AG09309 (cell line): ENCODE measurements at places on chromosomes 2 and 18.

DNA sequence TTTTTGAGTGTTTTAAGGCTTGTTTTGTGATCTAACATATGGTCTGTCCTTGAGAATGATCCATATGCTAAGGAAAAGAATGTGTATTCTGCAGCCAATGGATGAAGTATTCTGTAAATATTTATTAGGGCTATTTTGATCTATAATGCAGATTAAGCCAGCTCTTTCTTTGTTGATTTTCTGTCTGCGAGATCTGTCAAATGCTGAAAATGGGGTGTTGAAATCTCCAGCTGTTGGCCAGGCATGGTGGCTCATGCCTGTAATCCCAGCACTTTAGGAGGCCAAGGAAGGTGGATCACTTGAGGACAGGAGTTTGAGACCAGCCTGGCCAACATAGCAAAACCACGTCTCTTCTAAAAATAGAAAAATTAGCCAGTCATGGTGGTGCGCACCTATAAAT, 132.7 kb downstream of the DIS3L2 start:
- no peak for DNase-seq

DNA sequence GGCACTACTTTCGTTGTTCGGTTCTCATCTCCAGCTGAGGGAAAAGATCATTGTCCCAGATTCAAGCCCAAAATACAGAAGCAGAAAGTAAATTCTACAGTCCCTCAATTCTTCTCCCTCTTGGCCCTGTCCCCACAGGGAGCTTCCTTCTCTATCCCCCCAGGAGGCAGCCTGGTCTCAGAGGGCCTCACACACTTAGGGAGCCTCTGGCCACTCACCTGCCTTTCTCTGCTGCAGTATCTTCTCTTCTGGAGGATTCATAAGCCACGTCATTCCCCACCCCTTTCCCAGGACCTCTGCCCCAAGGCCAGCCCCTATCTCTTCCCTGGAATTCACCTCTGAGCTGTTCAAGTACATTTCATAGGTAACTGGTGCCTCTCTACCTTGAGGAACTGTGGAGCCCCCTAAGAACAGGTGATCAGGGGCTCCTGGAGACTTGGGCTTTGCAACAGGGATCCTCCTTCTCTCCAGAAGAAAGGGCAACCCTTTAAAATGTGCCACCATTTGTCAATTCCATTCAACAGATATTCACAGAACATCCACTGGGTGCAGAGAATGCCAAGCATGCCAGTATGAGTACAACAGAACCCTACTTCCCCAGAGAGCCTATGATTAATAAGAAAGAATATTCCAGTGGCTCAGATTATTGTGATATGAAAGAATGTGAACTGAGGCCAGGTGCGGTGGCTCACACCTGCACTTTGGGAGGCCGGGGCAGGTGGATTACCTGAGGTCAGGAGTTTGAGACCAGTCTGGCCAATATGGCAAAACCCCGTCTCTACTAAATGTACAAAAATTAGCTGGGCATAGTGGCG, 72.9 kb downstream of the CIB4 start:
- DNase-seq: no peak

- no peak for DNase-seq
Measured at GRCh38 chr2:218009765-218010139, 7.0 kb upstream of the TNS1 start.

GRCh38 chr2:191543708-191544107, 134.2 kb upstream of the NABP1 start:
- no peak for DNase-seq

GRCh38 chr2:134232868-134233727, 20.8 kb upstream of the MGAT5 start:
- no peak for DNase-seq

DNA sequence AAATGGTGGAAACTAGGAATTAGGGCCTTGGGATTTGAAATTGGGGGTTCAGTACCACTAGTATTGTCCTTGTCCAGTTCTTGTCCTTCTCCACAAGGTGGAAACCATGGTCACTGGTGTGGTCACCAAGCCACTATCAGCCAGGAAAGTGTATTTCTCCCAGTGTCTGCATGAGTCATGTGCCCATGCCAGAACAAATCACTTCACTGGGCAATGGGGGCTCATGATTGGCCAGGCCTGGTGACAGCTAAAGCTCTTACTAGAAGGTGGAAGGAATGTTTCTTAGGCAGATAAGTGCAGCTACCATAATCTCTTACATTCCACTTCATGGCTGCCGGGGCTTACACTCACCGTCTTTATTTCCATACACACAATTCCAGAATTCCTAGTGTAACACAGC, 124.8 kb upstream of the TACR1 start:
- DNase-seq: no peak

DNA sequence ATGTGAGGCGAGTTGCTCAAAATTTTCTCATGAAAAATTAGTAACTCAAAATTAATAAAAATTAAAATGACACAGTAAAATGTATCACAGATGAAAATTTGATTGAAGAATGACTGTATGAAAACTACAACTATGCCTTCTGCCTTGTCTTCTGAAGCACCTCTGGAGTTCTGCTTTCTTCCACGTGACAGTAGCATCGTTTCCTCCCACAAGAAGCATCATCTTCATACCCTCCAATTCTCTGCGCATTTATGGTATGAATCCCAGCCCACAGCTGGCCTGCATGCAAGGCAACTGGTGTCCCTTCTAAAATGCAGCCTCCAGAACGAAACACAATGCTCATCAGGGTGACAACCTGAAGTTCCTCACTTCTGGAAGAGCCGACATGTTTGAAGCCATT, 189.9 kb downstream of the MYO1B start:
- no peak for DNase-seq

DNA sequence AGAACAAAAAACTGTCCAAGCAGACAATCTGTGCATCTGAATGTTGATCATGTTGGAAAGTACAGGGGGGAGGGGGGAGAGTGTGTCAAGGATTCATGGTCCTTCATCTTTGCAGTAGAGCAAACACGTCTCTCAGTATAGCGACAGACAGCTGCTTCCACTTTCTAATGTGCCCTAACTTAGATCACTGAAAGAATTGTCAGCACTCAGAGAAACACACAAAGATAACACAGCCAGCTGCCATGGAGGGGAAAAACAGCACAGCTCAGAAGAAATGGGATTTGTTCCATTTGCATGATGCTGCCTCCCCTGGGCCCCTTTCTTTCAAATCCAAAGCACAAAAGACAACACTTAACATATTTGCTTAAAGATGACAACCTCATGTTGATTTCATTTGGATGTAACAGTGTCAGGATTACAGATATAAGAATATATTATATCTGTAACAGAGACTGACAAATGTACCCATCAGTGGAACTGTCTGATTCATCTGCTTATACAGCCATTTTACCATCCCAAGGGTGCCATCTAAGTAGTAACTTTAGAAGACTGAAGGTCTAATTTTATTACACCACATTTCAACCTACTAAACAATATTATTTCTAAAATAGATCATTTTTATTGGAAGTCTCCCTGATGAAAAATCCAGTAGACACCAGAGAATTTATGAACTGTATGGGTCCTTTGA, 17.7 kb downstream of the FIGN start:
- DNase-seq: no peak

DNA sequence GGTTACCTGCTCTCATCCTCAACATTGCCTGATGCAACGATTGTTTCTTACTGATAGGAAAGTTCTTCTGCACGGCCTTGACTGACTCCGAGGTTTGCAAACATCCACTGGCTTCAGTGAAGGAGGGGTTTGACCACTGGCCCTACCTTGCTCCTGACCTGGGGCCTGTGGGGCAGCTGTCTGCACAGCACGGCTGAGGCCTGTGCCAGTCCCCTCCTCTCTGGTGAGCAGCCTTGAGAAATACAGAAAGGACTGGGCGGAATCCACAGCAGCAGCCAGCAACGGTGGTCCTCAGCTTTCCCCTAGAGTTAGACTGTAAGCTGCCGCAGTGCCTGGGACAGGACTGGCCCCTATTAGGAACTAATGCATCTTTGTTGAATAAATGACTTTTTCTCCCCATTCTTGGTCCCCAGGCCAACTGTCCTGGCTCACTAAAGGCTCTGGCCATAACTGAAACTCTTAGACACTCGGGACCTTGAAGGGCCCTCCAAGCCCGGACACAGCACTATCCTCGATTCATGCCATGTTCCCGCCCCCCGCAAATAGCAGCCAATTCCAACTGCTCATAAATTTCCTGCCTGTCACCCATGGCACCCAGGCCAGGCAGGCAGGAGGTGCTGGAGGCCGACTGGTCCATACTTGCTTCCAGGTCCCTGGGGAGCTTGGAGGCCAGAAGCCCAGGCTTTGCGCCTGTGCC, 26.7 kb downstream of the ATOH8 start:
- no peak for DNase-seq

- DNase-seq: no peak
Measured at GRCh38 chr2:237798236-237799059, at the start of gene RBM44. Gene RBM44, plus strand, starts transcription at chr2:237798779. Its CDS starts 14,831 bp downstream, at chr2:237813610.

- no peak for DNase-seq
Measured at GRCh38 chr18:45069546-45069945, 388.9 kb downstream of the SETBP1 start.

- no peak for DNase-seq
Measured at GRCh38 chr18:74869904-74870863, 272.5 kb downstream of the ZNF407 start.

DNA sequence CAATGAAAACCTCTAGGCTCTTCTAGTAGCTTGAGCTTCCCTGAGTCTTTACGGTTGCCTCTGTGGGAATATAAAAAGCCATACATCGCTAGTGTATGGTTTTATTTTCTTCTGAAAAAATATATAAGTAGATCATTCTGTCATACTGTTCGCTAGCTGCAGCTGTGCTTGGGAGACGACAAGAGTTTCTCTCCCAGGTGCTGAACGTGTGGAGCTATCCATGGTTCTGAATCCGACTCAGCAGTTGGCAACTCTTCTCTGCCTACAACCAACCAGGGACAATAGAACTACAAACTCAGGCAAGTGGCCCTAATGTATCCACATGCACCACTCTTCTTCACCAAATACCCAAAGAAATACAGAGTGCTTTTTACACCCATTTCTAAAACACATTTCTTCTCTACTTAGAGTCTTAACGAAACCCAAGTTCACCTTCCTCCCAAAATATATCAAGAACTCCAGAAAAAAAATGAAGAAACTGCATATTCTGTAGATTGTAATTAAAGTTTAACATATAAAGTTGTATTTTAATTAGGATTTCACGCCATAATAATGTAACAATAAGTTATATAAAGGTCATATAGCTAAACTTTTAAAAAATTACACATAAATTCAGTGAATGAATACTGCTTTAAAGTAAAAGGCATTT, 2.2 kb upstream of the KCNH7 start:
- no peak for DNase-seq

DNA sequence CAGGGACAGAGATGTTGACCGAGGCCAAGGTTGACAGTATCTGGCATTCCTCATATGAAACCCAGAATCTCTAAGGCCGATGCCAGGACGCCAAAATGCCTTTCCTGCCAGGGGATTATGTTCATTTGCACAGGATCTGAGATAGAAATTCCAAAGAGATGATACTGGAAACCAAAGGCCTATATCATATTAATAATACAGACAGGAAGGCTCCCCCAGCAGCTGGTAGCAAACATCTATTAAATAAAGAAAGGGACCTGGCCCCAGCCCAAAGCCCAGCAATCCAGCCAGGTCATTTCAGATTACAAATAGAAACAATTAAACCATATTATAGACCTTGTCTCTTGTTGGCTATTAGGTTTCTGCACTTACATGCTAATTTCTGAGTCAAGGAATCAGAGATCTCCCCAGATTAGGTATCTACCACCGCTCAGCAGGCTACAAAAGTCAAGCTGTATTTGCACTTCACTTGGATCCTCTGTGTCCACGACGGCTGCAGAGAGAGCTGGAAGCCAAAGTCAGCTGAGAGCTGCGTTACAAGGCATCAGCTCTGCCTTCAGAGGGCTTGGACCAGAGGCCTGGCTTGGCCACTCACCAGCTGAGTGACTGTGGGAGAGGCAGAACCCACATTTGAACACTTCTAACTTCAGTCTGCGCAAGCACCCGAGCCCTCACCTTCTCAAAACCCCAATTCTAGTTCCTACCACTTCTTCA, 269.3 kb upstream of the SIX2 start:
- no peak for DNase-seq

- DNase-seq: no peak
Measured at GRCh38 chr18:58507880-58508279, 121.0 kb downstream of the ALPK2 start.

- DNase-seq: no peak
Measured at GRCh38 chr2:36487947-36488346, 110.0 kb downstream of the FEZ2 start.

GRCh38 chr2:80153151-80153550, 151.4 kb downstream of the LRRTM1 start:
- no peak for DNase-seq

DNA sequence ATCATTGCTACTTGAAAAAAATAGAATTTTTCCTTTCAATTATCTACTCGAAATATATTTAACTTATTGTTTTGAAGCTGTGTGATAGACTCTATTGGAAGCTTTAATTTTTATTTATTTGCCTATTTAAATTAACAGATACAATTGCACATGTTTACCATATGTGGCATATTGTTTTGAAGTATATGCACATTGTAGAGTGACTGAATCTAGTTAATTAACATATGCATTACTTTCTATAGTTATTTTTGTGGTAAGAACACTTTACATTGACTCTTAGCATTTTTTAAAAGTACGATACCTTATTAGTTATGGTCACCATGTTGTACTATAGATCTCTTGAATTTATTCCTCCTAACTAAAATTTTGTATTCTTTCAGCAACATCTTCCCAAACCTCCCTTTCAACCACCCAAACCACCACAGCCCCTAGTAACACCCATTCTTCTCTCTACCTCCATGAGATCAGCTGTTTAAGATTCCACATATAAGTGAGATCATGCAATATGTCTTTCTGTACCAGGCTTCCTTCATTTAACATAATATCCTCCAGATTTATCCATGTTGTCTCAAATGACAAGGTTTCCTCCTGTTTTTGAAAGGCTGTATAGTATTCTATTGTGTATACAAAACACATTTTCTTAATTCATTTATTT, 58.5 kb upstream of the SPHKAP start:
- DNase-seq: no peak

DNA sequence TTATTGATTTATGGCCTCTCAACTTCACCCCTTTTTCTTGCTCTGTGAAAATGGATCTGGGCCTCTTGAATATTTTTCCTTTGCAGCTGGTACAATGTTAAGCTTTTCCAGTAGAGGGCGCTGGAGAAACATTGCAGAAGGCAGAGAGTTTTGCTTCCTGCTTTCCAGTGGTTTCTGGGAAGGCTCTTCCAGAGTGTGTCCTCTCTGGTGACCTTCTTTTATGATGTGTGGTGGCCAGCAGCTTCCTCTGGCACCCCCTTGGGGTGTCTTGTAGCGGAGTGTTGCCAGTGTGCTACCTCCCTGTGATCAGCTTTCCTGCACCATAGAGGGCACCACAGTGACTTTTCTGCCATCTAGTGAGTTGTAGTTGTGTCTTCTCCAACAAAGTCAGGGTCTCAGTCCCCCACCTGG, 25.4 kb upstream of the MGAT5 start:
- DNase-seq: no peak

DNA sequence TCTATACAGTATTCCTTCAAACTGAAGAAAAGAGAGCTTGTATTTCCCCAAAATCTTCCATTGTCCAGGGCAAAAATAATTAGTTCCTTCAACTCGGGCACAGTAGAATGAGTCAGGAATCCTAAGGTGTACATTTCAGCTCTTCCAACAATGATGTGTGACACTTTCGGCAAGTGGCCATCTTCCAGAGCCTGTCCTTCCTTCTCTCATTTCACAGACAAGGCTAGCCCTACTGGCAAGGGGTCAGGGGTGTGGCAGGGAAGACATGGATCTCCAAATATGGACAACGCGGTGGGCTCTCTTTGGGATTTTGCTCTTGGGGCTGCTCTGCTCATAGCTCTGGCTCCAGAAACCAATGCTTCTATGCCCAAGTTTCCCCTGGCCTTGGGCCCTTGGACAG, 6.0 kb downstream of the B4GALT6 start:
- no peak for DNase-seq

- no peak for DNase-seq
Measured at GRCh38 chr18:12996661-12997292, 5.6 kb downstream of the CEP192 start.
